Hepatocyte (in vitro differentiated cells): ENCODE measurements at places on chromosomes 2 and 18.

DNA sequence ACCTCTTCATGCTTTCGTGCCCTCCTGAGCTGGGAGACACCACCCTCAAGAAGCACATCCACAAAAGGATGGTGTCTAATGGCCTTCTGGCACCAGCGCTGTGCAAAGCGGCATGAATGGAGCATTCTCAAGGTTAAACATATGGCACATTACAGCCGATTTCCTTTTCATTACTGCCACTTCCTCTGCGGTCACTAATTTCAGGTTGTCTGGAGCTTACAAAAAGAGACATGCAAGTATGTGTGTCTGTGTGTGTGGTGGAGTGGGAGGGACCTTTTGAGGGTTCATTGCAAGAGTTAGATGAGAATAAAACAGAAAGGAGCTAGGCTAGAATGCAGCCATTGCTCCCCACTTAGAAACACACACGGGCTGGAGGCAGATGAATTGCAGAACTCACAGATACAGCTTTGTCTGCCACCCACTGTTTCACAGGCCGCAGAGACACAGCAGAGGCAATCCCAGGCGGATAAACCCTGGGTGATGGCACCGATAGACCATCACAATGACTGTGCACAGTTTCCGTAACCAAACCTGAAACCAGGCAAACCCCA lies 76.0 kb downstream of the TGIF1 start:
- DNase-seq: no peak

DNA sequence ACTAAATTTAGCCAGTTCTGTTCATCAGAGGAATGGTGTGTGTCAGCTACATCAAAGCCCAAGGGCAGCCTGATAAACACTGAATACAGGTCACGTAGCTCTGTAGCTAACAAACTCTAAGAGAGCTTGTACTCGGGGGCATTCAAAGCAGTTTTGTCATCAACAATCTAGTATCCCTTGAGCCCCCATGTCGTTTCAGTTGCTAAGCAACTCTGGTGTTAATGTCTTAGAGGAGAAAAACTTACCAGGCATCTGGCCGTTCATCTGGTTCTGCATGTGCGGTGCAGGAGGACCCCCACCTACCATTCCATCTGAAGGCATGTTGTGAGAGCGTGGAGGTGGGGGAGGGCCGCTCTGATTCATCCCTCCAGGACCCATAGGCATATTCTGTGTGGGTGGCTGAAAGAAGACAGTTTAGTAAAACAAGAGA lies 33.1 kb downstream of the SS18 start:
- peak; percentile 25 for DNase-seq

DNA sequence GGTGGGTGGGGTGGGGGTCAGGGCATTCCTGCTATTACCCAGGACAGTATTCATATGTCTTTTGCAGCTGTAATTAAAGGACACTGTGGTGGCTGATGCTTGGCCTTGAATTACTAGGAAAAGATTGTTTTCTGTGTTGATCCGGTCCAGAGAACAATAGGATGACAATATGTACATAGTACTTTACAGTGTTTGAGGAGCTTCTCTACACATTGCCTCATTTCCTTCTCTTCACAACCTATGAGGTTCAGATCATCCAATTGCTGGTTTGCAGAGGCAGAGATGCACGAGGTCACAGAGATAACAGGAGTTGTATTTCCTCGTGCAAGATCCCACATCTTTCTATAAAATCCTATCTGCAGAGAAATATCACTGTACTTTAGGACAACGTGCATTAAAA lies 119.5 kb downstream of the LIPG start:
- DNase-seq: no peak

- no peak for DNase-seq
Measured at GRCh38 chr2:198587240-198587639, 782.8 kb downstream of the PLCL1 start.

GRCh38 chr2:6750411-6751158 lies 115.1 kb downstream of the CMPK2 start:
- DNase-seq: no peak

DNA sequence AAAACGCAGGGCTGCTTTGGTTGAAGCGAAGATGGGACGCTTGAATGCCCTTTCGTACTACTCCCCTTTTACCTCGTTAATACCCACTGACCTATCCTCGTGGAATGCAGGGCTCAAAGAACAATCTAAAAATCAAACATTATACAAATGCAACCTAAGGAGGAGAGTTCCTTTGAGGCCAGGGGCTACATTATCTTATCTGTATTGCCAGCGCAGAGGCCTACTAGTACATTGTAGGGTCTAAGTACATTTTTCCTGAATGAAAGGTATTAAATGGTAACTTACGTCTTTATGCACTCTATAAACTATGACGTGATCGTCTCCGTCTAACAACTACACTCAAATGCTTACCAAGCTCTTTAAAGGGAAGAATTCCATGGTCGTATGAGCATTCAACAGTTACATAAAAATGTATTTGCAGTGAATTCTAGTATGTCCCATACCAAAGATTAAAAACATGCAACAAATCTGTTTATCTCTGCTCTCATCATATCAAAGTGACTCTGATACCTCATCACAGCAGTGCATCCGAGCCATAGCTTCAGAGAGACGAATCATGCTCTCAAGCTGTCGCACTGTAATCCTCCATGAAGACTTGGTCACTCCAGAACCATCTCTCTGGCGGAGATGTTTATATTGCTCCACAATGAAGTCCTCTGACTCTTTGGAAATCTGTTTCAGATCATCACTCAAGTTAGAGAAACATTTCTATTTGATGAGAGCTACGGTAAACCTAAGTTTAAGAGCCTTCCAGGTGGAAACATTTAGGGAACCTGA lies 14.1 kb upstream of the LCT start:
- peak; percentile 39 for DNase-seq

DNA sequence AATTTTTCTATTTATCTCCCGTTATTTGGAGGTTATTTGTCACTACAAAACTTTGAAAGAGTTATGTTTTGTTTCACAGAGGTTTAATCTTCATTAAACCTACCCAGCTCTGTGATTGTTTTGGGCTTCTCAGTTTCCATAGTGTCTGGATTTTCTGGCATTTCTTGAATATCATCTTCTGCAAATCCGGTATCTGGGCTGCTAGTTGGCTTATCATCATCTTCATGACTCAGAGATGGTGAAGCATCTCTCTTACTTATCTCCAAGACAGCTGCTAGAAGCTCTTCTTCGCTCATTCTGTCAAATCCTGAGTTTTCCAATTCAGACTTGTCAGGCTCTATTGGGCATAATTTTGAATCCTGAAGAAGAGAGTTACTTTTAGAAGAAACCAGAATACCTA lies 55.6 kb downstream of the VIL1 start:
- peak; percentile 18 for DNase-seq

GRCh38 chr18:1513519-1513918 lies 608.8 kb downstream of the ADCYAP1 start:
- peak; percentile 38 for DNase-seq

GRCh38 chr18:56869189-56869777 lies 218.1 kb downstream of the WDR7 start:
- DNase-seq: peak; percentile 64

- no peak for DNase-seq
Measured at GRCh38 chr18:12009581-12010140, 28.4 kb downstream of the IMPA2 start.

DNA sequence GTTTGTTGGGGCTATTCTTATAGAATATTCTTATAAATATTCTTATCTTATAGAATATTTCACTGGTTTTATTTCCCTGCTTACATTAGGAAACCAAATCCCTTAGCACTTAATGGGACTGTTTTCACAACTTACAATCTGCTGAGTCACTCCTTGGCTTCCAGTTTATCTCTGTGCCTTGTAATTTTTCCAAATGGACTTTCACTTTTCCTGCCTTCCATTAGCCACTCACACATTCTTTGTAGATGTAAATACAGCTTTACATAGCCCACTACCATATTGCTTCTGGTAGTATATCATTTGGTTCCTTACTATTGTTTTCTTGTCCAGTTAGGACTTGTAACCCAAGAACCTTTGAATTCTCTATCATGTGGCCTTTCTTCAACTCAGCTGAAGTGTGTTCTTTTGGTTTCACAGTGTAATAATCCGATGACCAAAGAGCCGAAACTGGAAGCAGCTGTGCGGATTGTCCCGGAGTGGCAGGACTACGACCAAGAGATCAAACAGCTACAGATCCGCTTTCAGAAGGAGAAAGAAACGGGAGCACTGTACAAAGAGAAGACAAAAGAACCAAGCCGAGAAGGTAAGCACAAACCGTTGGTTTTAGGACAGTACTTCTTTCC lies 96.1 kb downstream of the UGGT1 start:
- no peak for DNase-seq

DNA sequence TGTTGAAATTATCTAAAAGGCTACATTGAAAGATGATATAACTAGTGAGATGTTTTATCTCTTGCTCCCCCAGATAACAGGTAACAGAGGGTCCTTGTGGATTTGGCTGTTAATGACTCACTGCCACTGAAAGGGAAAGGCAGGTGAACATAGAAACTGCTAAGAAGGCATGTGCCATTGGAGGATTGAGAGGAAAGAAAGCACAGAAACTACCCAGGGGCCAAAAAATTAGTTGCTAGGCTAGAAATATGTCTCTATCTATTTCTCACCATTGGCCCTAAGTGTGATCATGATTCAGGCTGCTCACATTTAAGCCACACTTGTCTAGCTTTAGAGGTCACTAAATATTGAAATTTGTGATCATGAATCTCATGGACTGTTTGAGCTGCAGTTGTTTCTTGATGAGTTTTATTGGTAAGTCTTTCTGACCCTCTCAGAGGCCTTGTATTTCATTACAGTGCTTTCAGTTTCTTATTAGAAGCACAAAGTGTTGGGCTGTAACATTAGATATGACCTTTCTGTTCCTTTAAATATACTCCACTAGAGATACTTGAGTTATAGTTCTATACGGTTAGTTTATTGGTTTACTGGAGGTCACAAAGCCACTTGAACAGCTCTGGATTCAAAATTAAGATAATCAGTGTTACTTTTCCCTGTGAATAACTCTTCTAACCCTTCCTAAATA lies 26.2 kb downstream of the NAB1 start:
- no peak for DNase-seq

- no peak for DNase-seq
Measured at GRCh38 chr18:12333506-12334290, 25.7 kb downstream of the TUBB6 start.

DNA sequence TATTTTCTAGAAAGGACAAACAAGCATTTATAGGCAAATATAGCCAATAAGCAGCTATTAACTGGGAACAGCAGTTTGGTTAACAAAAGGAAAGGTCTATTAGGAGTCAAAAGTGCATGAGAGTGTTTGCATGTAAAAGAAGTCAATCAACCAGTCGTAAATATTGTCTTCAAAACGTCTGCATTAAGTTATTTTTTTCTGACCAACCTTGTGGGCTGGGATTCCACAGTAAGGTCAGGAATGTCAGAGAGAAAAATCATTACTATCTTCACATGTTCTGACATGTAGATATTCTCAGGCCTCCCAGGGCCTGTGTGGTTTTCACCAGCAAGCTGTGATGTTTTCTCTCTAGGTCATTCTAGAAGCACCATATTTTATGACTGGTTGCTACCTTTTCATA lies 922.5 kb downstream of the SUCLG1 start:
- DNase-seq: no peak

DNA sequence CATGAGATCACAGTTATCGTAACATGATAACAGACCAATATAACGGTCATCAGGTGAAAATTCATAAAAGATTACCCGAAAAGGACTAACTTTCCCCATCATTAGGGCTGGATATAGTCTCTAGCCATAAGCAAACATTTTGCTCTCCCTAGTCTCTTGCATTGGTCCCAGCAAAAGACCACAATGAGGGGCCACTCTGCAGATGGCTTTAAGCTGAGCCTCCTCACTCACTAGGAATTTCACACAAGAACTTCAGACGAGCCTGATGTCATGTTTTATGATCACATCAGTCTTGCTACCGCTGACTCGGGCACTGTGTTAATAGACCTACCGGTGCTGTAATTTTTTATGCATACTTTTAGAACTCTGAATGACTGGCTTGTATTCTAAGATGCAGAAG lies 35.2 kb downstream of the STK17B start:
- DNase-seq: no peak

GRCh38 chr18:12766986-12767433 lies 64.2 kb downstream of the PSMG2 start:
- DNase-seq: peak; percentile 50

DNA sequence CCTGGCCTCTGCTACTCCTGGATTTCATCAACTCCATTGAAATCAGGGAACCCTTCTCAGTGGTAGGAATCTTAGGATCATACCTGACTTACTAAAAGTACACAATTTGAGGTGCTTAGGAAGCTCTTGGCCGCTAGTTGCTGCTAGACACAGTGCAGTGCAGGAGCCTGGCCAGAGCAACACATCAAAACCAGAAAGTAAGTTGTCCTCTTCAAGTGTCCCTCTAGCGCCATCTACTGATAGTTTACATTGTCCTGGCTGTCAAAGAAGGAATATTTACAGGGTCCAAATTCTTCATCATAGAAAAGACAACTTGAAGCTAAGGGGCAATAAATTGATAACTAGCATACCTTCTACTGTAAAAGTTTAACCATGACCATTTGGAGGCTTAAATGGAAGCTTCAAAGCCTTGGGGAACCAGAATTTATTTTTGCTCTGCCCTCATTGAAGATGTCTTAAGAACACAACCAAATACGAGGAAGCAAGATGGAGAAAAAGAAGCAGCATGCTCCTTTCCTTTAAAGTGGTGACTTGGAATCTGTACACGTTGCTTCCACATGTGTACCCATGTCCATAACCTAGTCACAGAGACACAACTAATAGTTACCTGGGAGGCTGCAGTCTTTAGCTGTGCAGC lies 889.1 kb upstream of the GCFC2 start:
- DNase-seq: peak; percentile 93

DNA sequence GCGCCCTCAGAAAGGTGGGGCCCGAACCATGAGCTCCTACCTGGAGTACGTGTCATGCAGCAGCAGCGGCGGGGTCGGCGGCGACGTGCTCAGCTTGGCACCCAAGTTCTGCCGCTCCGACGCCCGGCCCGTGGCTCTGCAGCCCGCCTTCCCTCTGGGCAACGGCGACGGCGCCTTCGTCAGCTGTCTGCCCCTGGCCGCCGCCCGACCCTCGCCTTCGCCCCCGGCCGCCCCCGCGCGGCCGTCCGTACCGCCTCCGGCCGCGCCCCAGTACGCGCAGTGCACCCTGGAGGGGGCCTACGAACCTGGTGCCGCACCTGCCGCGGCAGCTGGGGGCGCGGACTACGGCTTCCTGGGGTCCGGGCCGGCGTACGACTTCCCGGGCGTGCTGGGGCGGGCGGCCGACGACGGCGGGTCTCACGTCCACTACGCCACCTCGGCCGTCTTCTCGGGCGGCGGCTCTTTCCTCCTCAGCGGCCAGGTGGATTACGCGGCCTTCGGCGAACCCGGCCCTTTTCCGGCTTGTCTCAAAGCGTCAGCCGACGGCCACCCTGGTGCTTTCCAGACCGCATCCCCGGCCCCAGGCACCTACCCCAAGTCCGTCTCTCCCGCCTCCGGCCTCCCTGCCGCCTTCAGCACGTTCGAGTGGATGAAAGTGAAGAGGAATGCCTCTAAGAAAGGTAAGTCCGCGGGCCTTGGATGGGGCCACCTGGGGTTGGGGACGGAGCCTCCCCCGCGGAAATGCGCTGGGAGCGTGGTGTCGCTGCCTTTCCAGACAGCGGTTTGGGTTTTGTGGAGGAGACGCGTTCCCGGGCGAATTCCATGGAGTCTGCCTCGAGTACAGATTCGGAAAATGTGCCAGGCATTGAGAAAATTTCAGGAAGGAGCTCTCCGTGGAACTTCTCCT lies 559 bp downstream of the HOXD1 start:
- DNase-seq: peak; percentile 23

GRCh38 chr2:19532547-19533196 lies 174.2 kb upstream of the OSR1 start:
- DNase-seq: no peak
